T follicular helper cell (primary cell): ENCODE measurements at places on chromosomes 4 and X.

DNA sequence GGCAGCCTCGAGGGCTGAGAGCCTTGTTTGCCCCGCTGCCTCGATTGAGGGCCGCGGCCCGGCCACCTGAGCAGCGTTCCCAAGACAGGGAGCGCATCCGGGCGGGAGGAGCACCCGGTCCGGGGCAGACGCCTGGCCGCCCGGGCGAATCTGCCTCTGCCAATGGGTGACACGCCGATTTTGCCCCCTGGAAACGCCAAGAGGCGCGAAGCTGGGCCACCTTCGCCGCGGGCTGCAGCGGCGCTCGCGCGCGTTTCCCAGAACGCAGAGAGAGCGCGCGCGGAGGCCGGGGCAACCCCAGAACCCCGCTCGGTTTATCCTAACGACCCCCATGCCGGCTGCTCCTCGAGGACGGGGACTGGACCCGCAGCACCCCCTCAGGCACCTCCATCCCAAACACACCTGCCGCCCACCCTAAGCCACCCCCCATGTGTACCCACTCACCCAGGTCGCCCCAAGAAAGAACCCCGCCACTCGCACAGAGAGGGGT, 575 bp downstream of the MAP7D2 start:
- DNase-seq, result no peak

- DNase-seq, result peak; percentile 14
Observed at GRCh38 chrX:8783097-8783713, 18.0 kb downstream of the FAM9A start.

- no peak for DNase-seq
Observed at GRCh38 chr4:2712261-2712842, 43.8 kb downstream of the TNIP2 start.

- DNase-seq, result no peak
Observed at GRCh38 chrX:72621163-72621562, 48.5 kb upstream of the HDAC8 start.

DNA sequence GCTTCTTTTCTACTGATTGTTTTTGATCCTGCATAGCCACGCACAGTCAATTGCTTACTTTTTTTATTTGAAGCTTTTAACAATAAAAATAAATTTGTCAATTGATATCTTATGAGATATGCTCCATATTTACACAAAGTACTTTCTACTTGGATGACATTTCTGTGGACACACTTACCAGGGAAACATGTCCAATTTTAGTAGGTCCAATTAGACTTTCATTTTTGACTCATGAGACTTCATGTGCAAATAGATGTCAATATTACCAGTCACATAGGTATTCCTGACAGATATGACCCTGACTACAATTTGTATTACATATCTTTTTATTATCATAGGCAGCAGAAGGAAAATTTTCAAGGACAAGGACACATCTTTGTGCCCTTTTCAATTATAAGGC, 219.9 kb upstream of the ANKRD50 start:
- DNase-seq, result no peak

DNA sequence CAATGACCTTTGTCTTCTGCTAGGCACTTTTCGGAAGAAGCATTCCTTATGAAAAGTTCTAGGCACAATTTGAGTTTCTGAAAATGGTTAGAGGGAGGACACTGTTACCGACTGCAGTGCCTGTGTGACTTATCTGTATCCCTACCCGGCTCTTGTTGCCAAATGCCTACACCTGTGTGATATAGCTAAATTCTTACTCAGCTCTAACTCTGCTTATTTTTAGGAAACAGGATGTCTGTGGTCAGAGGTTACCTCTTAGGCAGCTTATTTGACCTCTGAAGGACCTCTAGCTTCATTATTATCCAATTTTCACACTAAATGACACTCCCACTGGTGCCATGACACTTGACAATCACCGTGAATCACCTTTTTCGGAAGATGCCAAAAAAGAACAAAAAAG, 561.1 kb upstream of the SMIM31 start:
- DNase-seq, result no peak

- no peak for DNase-seq
Observed at GRCh38 chr4:62618042-62618441, 1417.9 kb downstream of the ADGRL3 start.

GRCh38 chr4:41072021-41072777, 142.1 kb downstream of the APBB2 start:
- DNase-seq, result no peak

DNA sequence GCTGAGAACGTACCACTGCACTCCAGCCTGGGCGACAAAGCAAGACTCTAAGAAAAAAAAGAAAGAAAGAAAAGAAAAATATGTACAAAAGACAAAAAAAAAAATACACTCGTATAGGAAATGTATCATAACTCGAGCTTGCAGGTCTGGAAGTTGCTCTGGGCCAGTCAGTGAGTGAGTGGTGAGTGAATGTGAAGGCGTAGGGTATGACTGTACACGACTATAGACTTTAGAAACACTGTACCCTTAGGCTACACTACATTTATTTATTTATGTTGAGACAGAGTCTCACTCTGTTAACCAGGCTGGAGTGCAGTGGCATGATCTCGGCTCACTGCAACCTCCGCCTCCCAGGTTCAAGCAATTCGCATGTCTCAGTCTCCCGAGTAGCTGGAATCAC, 29.4 kb downstream of the EVC2 start:
- DNase-seq, result no peak

DNA sequence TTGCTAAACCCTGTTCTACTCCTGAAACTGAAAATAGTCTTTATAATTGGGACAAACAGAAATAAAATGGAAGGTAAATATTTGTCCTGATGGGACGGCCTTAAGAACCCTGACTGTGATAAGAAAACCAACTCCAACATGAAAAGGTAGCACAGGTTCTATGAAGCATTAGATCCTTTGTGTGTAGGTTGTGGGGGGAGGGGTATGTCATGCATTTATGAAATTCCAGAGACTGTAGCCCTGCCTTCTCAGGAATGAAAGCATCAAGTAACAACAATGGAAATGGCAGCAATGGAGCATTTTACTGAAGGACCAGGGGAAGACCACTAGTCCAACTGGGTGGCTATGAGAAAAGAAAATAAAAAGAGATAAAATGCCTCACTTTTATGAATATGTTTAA, 23.9 kb downstream of the CXXC4 start:
- DNase-seq, result no peak

GRCh38 chr4:75769036-75769435, 44.7 kb downstream of the USO1 start:
- DNase-seq, result no peak

DNA sequence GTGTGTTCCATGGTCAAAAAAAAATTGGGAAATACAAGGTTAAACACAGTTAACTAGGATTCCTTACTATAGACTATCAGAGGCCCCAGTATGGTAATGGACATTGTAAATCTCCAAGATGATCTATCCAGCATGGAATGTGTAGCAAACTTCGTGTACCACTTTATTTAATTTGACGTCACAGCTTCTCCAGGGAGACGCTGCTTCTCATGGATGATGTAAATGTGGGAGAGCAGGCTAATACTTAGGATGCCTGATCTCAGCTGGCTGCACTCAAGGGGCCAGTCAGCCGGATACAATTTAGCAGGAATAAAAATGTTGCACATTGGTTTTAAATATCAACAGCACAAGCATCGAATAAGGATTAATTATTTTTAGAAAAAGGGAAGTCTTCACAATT, 111.7 kb upstream of the HPF1 start:
- no peak for DNase-seq

DNA sequence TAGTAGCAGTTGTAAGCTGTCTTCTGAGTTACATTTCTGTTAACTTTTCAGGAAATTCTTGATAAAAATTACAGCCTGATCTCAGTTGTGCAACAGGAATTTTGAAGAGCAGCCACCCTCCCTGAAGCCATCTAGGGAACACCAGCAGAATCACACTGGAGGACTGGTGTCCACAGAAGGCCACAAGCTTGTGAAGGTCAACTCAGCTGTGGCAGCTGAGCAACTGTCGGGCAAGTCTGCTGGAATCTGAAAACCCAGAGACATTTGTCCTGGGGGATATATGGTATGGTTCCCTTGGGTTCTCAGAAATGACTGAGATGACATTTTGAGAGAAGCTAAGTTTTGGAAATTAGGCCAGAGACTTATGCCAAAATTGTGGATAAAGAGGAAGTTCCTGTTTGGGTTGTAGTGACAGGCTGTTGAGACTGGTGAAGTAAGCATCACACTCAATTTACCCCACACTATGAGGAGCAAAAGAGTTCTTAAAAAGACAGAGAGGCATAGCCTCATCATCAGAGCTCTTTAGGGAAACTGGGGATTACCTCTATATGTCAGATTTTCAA, 78.1 kb upstream of the TNIP3 start:
- DNase-seq, result no peak

DNA sequence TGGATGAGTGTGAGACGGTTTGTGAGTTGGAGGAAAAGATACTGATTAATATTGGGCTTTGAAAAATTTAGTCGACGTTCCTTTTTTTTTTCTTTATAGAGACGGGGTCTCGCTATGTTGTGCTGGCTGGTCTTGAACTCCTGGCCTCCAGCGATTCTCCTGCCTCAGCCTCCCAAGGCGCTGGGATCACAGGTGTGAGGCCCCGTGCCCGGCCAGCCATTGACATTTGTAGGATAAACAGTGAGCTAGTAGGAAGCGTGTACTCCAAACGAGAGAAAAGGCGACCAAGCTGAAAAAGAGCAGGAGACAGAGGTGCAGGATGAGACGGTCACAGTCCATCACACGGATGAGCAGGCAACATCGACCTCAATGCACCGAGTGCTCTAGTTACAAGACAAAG, 19.4 kb downstream of the PPP2R3B start:
- no peak for DNase-seq

DNA sequence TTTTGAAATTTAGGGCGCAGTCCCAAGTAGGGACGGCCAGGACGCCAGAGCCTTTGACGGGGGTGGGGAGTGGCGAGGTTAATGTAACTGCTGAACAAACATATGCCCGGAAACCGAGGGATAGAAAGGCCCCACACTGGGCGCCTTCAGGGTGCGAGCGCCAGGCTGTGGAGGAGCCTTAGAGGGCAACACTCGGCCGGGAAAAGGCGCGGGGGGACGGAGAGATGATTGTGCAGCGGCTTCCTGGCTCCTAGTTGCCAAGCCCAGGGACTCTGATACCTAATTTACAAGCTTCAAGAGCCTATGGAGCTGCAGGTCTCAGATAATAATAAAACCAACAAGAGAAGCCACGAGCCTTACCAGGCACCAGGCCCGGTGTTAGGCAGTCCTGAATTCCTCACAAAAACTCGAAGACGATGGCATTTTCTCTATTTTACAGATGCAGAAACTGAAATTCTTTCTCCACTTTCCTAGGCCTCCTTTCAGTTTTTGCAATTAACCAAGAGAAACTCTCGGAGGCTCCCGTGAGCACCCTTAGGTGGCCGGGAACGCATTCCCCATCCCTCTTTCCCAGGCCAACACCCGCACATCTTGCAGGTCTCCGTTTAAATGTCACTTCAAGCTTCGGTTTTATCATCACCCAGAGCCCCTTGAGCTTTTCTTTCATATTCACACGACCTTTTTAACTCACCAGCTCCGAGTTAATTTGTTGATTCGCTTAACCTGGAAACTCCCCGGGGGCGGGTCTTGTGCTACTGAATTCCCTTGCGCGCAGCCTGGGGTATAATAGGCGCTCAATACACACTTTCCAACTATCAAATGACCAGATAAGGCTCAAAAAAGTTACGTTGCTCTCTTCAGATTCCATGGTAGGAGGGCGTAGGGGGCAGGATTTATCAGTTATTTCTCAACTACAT, 6.4 kb upstream of the GSX2 start:
- no peak for DNase-seq

DNA sequence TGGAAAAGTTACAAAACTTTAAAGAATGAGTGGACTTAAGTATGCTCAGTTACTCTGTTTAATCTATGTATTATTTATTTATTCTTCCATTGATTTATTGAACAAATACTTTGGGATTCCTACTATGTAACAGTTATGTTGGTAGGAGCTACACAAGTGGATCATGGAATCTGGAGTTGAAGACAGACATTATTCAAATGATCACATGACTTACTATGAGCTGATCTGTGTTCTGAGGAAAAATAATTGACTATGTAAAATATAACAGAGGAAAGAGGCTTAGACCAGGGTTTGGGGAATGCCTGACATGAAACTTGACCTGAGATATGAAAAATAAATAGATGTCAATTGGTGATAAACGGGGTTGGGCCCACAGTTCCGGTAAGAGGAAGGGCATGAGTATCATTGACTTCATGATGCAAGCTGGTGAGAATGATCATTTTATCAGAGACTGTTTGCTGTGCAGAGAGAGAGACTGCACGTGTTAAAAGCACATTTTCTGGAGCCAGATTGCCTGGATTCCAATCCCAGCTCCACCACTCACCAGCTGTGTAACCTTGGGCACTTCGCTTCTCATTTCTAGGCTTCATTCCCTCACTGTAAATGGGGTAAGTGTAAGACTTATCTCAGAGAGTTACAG, 179.0 kb downstream of the SPCS3 start:
- DNase-seq, result no peak

DNA sequence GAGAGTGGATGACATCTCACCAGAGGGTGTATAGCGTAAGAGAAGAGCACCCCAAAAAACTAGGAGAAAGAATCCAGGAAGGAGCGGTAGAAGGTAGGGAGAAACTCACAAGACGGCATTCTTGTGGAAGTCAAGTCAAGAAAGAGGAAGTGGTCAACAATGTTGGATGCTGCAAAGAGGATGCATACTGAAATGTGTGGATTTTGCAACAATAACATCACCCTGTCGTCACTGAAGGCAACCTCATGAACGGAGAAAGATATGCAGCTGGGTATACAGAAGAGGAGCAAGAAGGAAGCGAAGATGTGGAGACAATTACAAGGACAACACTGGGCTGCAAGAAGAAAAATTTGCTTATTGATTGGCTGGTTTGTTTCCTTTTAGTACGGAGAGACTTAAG, 11.4 kb upstream of the TAPT1 start:
- DNase-seq, result no peak

DNA sequence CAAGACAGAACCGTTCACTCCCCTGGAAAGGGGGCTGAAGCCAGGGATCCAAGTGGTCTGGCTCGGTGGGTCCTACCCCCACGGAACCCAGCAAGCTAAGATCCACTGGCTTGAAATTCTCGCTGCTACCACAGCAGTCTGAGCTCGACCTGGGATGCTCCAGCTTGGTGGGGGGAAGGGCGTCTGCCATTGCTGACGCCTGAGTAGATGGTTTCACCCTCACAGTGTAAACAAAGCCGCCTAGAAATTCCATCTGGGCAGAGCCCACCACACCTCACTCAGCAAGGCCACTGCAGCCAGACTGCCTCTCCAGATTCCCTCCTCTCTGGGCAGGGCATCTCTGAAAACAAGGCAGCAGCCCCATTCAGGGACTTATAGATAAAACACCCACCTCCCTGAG, 13.4 kb upstream of the PBDC1 start:
- no peak for DNase-seq
